Motor neuron (in vitro differentiated cells): ENCODE measurements at places on chromosomes 3 and 15.
A peak's percentile ranks its signal among the peaks of the same experiment; 100 is the strongest.

GRCh38 chr15:97953254-97953653 lies 7.2 kb upstream of the ARRDC4 start:
- ATAC-seq, result peak; percentile 54

DNA sequence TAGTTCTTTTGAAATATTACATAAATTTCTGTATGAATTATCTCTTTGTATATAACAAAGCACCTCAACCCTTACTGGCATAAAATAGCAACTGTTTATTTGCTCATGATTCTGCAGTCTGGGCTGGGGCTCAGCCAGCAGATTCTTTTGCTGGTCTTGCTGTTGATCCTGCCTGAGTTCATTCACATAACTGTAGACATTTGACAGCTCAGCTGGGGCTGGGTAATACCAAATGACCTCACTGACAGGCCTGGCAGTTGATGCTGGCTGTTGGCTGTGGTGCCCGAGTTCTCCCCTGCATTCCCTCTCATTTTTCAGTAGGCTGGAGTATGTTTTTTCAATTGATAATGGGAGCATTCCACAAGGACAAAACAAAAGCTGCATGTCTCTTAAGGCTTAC lies 449.9 kb upstream of the GOLIM4 start:
- ATAC-seq, result peak; percentile 82

DNA sequence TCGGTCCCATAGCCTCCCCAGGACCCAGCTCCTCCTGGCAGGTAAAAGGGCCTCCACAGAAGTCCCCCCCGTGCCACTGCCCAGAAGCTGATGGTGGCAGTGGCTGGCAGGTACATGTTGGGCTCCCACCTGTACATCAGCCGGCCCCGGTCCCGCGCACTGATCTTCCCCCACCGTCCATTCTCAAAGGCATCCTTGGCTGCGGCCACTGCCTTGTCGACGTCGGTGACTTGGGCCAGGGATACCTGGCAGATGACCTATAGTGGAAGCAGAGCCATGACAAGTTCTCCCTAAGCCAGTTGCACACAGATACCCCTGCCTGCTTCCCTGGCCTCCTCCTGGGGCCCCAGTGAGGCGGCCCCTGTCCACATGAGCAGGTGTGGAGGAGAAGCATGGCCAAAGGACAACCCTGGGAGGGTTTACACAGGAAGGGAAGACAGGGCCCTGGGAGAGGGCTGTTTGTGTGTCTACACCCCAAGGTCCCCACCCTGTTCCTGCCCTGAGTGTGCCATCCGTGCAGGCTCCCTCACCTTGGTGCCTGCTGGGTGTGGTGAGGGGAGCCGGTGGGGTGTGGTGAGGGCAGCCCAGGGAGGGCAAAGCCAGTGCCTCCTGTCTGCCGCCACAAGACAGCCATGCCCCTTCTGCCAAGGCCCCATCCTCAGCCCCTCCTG lies 44.8 kb downstream of the ALDH1L1 start:
- ATAC-seq, result no peak

DNA sequence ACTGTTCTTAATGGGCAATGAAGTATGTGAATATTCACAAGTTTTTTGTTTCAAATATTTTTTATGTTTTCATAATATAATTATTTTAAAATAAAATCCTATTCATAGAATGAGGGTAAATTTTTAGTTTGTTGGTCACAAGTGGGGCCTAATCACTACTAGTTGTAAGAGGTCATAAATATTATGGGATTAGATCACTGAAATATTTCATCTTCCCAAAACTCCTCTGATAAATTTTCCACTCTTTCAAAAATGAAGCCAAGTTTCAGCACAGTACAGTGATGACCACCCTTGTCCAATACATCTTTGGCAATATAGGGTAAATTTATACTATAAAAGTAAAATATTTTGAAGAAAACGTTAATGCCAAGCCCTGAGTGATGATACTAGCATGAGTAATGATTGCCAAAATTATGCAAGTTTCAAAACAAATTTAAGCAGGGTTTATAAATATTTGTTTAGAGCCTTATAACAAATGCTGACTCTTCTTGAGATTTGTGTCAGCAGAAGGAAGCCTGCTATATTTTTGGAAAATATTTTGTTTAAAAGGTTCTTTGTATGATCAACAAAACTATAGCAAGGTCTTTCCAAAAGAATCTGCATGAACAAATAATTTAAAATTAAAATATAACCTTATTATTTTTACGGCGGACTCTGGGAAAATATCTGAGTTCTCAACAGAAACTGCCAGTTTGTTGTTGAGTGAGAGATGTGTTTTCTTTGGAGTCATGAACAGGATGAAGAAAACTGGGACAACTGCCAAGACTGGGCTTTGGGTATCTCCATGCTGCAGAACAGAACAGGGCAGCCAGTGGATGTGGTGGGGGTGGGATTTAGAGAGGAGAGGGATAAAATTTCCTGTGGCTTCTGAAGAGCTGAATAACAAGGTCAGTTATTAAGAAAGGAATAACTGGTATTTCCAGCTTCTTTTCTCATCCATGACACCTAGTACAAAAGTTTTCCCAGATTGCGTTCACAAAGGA lies 17.9 kb upstream of the TM4SF1 start:
- no peak for ATAC-seq

DNA sequence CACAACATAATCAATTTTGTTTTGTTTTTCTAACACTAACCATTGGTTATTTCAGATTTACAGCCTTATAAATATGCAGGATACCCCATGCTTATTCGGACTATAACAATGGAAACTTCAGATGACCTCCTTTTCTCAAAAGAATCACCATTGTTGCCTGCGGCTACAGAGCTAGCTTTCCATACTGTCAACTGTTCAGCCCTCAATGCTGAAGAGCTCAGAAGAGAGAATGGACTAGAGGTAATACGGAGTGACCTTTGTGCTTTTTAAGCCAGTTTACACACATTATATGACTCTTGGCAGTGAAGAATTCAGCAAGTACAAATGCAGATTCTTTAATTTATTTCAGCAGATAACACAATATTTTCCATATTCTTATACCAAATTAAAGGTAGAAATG lies 81.8 kb downstream of the DNAJC13 start:
- no peak for ATAC-seq

GRCh38 chr3:23359116-23359515 lies 156.0 kb downstream of the UBE2E2 start:
- ATAC-seq, result no peak

DNA sequence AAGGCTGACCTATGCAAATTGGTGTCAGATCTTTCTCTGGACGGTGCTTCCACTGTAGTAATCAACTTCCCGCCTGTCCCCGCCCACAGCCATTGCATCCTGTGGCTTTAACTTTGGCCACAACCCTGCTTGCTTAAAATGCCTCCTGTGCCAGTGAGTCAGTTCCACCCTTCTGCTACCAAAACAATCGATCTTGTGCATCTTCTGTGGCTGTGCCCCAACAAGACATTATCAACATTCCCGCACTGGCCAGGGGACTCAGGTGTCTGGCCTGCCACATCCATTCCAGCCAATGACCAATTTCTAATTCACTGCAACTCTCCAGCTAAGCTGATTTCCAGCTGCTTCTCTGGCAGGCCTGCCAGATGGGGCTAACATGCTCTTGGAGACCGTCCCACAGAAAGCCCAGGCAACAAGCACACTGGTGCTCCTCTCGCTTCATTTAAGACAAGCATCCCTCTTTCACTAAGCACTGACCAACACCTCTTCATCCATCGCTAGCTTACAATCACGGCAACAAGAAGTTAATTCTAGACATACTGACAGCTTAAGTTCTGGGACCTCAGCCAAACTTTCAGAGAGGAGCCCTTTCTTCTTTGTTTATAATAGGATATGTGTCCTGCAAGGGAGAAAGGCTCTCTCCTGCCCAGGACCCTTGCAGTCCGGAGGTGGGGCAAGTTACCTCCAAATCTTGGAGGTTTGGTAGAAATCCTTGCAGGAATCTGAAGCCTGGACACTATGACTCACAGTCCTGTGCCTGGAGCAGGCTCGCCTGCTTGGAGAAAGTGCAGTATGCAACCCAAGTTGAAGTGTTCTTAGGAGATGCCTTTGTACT lies 6.7 kb downstream of the CA12 start:
- peak; percentile 19 for ATAC-seq
